NCI-H2171 treated with DMSO at 0.1 percent for 48 hours (cell line): ENCODE measurements at places on chromosomes 11 and 22.

GRCh38 chr11:65862191-65862735 is 2.0 kb downstream of the MUS81 start:
- DNase-seq, result no peak

DNA sequence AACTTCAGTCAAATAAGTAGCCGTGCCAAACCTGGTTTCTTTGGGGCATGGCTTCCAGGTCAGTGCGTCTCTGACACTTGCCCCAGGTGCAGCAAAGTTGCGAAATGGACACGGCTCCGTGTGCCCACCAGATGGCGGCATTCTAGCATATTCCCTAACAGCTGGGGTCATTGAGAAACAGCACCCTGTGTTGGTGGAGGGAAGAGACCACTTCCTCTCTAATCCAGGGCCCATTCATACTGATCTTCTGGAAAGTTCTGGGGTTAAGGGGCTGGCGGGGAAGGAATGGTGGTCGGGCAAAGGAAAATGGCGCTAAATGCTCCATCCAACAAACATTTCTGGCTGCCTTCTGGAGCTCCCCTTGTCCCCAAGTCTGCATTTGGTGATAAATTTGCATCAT is 141.2 kb upstream of the TIMP3 start:
- peak; percentile 50 for DNase-seq

DNA sequence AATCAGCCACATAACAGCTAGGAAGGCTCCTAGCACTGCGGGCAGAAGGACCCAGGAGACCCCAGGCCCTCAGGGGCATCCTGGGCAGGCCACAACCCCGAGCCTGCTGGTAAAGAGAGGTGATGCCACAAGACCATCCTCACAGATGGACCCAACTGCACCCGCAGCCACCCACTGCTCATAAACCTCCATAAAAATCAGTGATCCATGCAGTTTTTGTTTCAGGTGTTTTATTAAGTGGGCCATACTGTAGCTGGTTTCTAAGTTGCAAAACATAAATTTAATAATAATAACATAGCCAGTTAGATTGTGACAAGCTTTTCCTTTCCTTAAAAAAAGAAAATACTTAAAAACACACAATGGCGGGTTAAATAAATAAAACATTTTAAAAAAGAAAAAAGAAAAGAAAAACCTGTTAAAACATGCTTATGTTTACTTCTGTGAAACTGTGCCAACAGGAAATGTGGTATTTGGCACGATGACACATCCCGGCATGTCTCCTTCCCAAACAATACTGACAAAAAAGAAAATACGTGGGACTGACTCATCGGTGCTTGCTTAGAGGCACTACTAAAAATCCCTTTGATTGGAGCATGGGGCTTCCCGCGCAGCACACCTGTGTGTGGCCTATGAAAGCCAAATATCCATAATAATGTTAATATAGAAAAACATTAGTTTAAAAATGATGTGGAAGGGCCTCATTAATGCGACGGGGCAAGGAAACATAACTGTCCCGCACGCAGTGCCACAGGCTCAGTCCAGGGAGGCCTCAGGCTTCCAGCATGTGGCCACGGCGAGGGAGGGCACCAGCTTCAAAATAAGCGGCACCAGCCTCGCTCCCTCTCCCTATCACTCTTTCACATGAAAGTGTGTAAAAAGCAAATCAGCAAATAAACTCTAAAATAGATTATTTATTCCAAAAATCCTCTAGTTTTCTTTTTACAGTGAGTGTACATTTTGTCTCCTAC is 47.5 kb upstream of the SCUBE2 start:
- DNase-seq, result peak; percentile 80

DNA sequence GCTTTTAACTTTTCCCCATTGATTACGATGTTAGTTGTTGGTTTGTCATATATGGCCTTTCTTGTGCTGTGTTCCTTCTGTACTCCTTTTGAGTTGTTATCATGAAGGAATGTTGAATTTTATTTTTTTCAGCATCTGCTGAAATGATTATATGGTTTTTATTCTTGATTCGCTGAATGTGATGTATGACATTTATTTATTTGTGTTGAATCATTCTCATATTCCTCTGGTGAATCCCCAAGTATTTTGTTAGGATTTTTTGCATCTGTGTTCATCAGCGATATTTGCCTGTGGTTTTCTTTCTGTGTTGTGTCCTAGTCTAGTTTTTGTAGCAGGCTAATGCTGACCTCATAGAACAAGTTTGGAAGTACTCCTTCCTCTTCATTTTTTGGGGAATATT is 78.2 kb downstream of the GGT1 start:
- DNase-seq, result no peak

DNA sequence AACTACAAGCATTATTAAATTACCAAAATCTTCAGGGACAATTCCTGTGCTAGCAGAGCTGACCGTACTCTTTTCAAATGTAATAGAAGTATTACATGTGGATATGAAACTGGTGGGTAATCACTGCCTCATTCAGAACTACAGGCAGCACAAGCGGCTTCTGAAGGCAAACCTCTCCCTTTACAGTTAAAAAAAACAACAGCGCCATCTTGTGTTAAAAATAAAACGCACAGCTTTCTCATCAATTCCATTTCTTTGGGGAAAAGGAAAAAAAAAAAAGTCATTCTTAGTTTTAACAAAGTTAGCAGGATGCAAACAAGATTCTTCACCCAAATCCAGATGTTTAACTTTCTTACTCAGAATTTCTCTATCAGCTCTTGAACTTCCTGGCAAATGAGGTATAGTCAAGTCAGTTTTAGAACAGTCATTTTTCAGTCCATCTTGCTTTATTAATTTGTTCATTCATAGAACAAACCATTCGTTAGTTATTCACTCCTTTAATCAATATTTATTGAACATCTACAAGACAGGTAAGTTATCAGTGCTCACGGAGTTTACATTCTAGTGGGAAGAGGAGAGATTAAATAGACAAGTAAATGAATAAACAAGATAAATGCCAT is 331.8 kb upstream of the MPPED2 start:
- DNase-seq, result peak; percentile 78
